ENCODE measurements at places on chromosomes 11 and 22.
A peak's percentile ranks its signal among the peaks of the same experiment; 100 is the strongest.

GRCh38 chr11:86442420-86442819, 67.7 kb downstream of the CCDC81 start:
- H3K27ac ChIP-seq = no peak overlapping the region
- no peaks in the 10 kb centered on the region for H3K36me3 ChIP-seq

GRCh38 chr22:49437356-49437755, 390.3 kb downstream of the BRD1 start:
- no peaks in the 10 kb centered on the region for H3K4me1 ChIP-seq
- no peaks in the 10 kb centered on the region for H3K36me3 ChIP-seq
- H3K27me3 ChIP-seq = peaks cover 5% of the 10 kb centered on the region

DNA sequence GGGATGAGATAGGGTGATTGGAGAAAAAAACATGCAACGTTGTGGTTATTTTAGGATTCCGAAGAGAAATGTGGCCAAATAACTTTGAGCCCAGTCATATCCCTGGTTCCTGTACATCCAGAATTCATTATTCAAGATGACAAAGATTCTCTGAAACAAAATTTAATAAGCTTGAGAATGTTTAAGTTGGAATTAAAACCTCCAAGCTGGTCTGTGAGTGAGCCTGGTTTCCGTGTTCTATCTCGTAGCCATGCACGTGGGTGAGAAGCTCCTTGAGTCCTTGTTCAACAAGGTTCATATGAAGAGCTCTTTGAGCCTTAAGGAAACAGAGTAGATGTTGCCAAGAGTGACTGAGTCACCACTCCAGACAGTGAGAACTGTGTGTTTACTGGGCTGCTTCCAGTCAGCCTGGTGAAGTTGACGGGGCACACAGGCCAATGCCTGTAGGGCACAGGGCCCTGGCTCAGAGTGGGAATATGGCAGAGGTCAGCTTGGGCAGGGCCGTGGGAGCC, 206.5 kb downstream of the NAV2 start:
- H3K4me1 ChIP-seq = no peaks in the 10 kb centered on the region
- H3K27me3 ChIP-seq = no peaks in the 10 kb centered on the region
- no peak for DNase-seq
- H3K4me3 ChIP-seq = no peak overlapping the region
- H3K27ac ChIP-seq = no peak overlapping the region

GRCh38 chr22:50146439-50147238, 23.9 kb upstream of the PANX2 start:
- H3K27me3 ChIP-seq = peaks cover 7% of the 10 kb centered on the region
- H3K4me1 ChIP-seq = peaks cover 3% of the 10 kb centered on the region
- H3K36me3 ChIP-seq = no peaks in the 10 kb centered on the region
- peak; percentile 90 for DNase-seq
- H3K4me3 ChIP-seq = peak overlapping the region; percentile 21
- H3K27ac ChIP-seq = peak overlapping the region; percentile 80

DNA sequence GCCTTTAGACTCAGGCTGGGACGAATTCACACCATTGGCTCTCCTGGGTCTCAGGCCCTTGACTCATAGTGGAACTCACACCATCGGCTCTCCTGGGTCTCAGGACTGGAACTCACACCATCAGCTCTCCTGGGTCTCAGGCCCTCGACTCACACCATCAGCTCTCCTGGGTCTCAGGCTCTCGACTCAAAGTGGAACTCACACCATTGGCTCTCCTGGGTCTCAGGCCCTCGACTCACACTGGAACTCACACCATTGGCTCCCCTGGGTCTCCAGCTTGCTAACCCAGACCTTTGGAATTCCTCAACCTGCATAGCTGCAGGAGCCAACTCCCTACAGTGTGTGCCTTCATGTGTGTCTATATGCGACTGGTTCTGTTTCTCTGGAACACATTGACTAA, 56.7 kb downstream of the SHISAL1 start:
- H3K27me3 ChIP-seq = peaks cover 3% of the 10 kb centered on the region
- no peak overlapping the region for H3K4me3 ChIP-seq
- H3K36me3 ChIP-seq = no peaks in the 10 kb centered on the region
- H3K27ac ChIP-seq = no peak overlapping the region
- no peak for DNase-seq
- H3K4me1 ChIP-seq = no peaks in the 10 kb centered on the region

- no peaks in the 10 kb centered on the region for H3K36me3 ChIP-seq
- H3K27ac ChIP-seq = no peak overlapping the region
- H3K4me1 ChIP-seq = no peaks in the 10 kb centered on the region
- no peak for DNase-seq
Observed at GRCh38 chr11:109300211-109300610, 121.8 kb upstream of the C11orf87 start.

DNA sequence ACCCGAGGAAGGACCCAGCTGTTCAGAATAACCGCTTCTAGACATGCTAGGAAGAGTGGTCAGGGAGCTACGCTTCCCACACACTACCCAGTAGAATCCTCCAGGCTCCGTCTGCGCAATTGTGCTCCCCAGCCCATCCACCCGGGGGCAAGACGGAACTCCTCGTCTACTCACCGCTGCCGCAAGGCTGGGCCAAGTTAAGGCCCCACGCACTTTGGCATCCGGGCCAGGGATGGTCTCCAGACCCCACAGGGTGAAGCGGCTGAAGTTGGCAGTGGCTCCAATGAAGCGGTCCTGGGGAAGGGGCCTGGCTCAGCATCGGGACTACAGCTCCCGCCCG, 757 bp downstream of the RNASEH2C start:
- H3K36me3 ChIP-seq = peaks cover 30% of the 10 kb centered on the region
- no peaks in the 10 kb centered on the region for H3K27me3 ChIP-seq
- H3K4me1 ChIP-seq = peaks cover 6% of the 10 kb centered on the region
- H3K4me3 ChIP-seq = peak overlapping the region; percentile 67
- H3K27ac ChIP-seq = no peak overlapping the region

GRCh38 chr11:126109941-126110731, 47.5 kb upstream of the CDON start:
- peaks cover 9% of the 10 kb centered on the region for H3K4me1 ChIP-seq
- no peak overlapping the region for H3K27ac ChIP-seq
- H3K27me3 ChIP-seq = no peaks in the 10 kb centered on the region

- H3K4me1 ChIP-seq = peaks cover 3% of the 10 kb centered on the region
- H3K27me3 ChIP-seq = no peaks in the 10 kb centered on the region
- no peak overlapping the region for H3K4me3 ChIP-seq
- H3K27ac ChIP-seq = no peak overlapping the region
- DNase-seq = no peak
- no peaks in the 10 kb centered on the region for H3K36me3 ChIP-seq
Observed at GRCh38 chr22:50630376-50630775, 2.4 kb upstream of the ARSA start.

- no peak for DNase-seq
- H3K27ac ChIP-seq = no peak overlapping the region
- no peak overlapping the region for H3K4me3 ChIP-seq
Observed at GRCh38 chr11:91639359-91639758, 585.3 kb upstream of the FAT3 start.

DNA sequence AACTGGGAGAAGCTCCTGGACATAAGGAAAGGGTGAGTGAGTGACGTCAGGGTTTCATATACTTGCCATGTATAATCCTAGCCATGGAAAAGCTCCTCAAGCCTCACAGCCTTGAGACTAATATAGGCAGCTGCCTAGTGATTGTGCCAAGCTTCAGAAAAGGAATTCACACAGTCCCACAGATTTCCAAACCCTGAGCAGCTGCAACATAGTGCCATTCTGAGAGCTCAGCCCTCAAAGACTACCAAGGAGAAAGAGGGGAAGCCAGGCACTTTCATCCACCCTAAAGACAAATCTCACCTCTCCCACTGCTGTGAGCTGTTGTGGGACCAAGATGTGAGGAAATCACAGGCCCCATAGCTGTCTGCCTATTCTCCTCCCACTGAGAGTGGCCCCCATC, 707.9 kb upstream of the ANO5 start:
- no peaks in the 10 kb centered on the region for H3K36me3 ChIP-seq
- no peak overlapping the region for H3K27ac ChIP-seq
- H3K4me3 ChIP-seq = no peak overlapping the region
- H3K27me3 ChIP-seq = no peaks in the 10 kb centered on the region
- DNase-seq = no peak

- peaks cover 14% of the 10 kb centered on the region for H3K4me1 ChIP-seq
- no peak overlapping the region for H3K4me3 ChIP-seq
- H3K27ac ChIP-seq = peak overlapping the region; percentile 47
- peaks cover 17% of the 10 kb centered on the region for H3K36me3 ChIP-seq
- DNase-seq = peak; percentile 81
Observed at GRCh38 chr22:35452351-35452781, 52.4 kb downstream of the MCM5 start.

DNA sequence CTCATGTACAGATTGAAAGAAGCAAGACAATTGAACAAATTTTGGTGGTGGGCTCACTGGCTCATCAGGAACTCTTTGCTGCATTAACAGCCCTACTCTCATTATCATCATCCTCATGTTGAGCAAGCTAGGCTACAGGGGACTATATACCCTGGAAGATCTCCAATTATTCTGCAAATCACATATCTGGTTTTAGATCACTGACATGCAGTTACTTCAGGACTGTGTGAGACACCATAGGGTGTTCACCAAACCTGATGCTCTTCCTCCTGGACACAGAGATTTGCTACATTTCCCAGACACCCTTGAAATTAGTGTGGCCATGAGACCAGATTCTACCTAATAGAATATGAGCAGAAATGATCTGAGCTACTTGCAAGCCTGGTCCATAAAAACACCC, 23.0 kb upstream of the ME3 start:
- H3K27me3 ChIP-seq = no peaks in the 10 kb centered on the region
- DNase-seq = no peak
- no peaks in the 10 kb centered on the region for H3K36me3 ChIP-seq
- no peaks in the 10 kb centered on the region for H3K4me1 ChIP-seq
- no peak overlapping the region for H3K27ac ChIP-seq
- no peak overlapping the region for H3K4me3 ChIP-seq

- H3K4me1 ChIP-seq = no peaks in the 10 kb centered on the region
Observed at GRCh38 chr11:130666781-130667251, 218.4 kb downstream of the ADAMTS15 start.

GRCh38 chr22:50677493-50678217, 5.0 kb downstream of the SHANK3 start:
- H3K4me3 ChIP-seq = no peak overlapping the region
- no peaks in the 10 kb centered on the region for H3K4me1 ChIP-seq
- H3K36me3 ChIP-seq = no peaks in the 10 kb centered on the region

DNA sequence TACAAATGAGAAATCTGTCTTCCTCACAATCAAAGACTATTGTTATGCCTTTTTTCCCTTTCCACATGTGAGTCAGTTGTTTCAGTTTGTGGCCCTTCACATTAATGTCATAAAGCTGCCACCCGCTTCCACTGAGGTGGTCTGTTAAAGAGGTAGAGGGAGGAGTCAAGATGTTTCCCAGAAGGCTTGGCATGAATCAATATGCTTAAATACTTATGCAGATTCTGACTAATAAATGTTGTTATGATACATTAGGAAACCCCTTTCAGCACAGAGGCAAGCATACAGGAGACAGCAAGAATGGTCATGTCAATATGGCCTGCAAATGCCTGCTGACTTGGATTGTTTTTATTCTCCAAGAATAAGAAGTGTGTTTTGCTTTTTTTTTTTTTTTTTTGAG, 6.5 kb downstream of the RTN3 start:
- no peaks in the 10 kb centered on the region for H3K4me1 ChIP-seq
- no peak overlapping the region for H3K27ac ChIP-seq
- H3K36me3 ChIP-seq = no peaks in the 10 kb centered on the region
- no peak overlapping the region for H3K4me3 ChIP-seq
- no peaks in the 10 kb centered on the region for H3K27me3 ChIP-seq

DNA sequence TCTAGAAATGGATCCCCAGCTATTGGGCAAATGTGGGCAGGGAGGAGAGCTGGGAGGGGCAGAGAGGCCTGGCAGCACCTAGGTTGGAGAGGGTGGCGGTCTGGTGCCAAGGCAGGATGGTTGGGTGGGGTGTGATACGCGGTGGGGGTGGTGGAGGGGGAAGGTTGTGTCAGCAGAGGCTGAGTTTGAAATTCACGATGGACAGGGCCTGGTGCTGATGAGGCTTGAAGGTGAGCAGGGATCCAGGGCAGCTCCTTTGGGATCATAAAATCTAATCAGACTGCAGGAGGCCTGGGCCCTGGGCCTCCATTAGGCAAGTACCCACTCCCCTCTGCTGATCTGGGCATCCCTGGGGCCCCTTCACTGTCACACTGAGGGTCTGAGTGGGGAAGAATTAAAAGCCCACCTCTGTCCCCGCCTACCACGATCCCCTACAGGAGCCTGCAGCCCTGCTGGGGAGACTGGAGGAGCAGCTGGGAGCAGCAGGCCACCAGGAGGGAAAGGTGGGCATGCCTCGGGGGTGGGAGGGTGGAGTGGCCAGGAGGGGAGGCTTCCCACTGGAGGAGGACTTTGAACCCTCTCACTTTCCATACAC, 24.0 kb downstream of the IGLL1 start:
- H3K27me3 ChIP-seq = no peaks in the 10 kb centered on the region
- H3K27ac ChIP-seq = no peak overlapping the region
- DNase-seq = no peak
- H3K36me3 ChIP-seq = no peaks in the 10 kb centered on the region
- no peaks in the 10 kb centered on the region for H3K4me1 ChIP-seq

DNA sequence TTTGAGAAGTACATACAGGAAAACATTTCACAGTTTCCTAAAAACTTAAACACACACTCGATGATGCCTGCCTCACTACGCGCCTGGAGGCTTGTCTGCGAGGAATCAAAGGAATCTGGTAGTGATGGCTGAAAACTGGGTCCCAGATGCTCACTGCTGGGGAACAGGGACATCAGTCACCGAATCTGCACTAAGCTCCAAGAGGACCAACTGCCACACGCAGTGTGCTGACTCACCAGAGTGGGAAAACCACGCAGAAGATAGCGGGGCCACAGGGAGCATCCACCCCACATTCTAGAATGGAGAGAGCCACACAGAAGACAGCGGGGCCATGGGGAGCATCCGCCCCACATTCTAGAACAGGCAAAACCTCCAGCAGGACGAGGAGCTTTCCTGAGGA, 24.3 kb upstream of the MOB2 start:
- H3K36me3 ChIP-seq = no peaks in the 10 kb centered on the region
- DNase-seq = no peak
- no peak overlapping the region for H3K27ac ChIP-seq
- no peaks in the 10 kb centered on the region for H3K4me1 ChIP-seq

- H3K4me1 ChIP-seq = no peaks in the 10 kb centered on the region
- no peaks in the 10 kb centered on the region for H3K36me3 ChIP-seq
- H3K27me3 ChIP-seq = peaks cover under 1% of the 10 kb centered on the region
- H3K27ac ChIP-seq = no peak overlapping the region
- no peak for DNase-seq
Observed at GRCh38 chr22:20974336-20974955, 7.4 kb downstream of the AIFM3 start.

GRCh38 chr11:126279191-126279590, 3.7 kb upstream of the TIRAP start:
- no peaks in the 10 kb centered on the region for H3K4me1 ChIP-seq
- H3K27ac ChIP-seq = no peak overlapping the region
- no peak overlapping the region for H3K4me3 ChIP-seq
- DNase-seq = no peak
- no peaks in the 10 kb centered on the region for H3K27me3 ChIP-seq
- H3K36me3 ChIP-seq = peaks cover 3% of the 10 kb centered on the region

DNA sequence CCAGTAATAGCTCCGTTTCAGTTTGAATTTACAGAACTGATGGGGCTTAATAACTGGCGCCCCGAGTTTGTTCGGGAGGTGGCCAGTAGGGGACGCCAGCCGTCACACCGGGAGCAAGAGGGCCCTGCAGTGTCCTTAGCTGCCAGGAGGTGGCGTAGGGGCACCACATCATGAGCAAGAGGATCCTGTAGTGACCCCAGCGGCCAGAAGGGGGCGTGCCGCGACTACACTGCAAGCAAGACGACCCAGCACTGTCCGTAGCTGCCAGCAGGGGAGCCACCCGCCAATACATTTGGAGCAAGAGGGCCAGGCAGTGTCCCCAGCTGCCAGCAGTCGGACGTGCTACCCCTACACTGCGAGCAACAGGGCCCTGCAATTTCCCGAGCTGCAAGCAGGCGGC, 663.7 kb upstream of the B3GAT1 start:
- H3K27ac ChIP-seq = no peak overlapping the region
- DNase-seq = peak; percentile 15
- H3K27me3 ChIP-seq = no peaks in the 10 kb centered on the region
- no peaks in the 10 kb centered on the region for H3K36me3 ChIP-seq
